ENCODE measurements at places on chromosomes 6 and 20. TPM values are rescaled to one million over a fixed set of nuclear protein-coding genes. Genes with fewer than 3 reads are reported as not detected.

DNA sequence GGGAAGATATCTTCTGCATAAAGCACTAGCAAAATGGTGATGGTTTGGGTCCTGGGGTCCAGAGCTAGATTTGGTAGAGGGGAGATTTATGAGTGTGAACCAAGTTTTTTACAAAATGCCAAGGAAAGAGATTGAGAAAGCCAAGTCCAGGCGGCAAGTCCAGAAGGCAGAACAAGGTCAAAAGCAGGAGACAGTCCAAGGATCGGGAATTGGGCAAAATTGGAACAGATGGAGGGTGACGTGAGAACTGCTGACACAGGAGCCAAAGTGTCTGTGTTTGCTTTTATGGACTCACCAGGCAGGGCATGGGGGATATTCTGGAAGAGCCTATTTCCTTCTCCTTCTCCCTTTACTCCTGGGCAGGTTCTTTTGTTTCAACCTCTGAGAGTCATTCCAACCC is 4.1 kb downstream of the NHLRC1 start:
- no peak overlapping the region for H3K27ac ChIP-seq
- no peak overlapping the region for H3K4me3 ChIP-seq
- no peaks in the 10 kb centered on the region for H3K36me3 ChIP-seq
- H3K27me3 ChIP-seq, result peaks cover 59% of the 10 kb centered on the region

DNA sequence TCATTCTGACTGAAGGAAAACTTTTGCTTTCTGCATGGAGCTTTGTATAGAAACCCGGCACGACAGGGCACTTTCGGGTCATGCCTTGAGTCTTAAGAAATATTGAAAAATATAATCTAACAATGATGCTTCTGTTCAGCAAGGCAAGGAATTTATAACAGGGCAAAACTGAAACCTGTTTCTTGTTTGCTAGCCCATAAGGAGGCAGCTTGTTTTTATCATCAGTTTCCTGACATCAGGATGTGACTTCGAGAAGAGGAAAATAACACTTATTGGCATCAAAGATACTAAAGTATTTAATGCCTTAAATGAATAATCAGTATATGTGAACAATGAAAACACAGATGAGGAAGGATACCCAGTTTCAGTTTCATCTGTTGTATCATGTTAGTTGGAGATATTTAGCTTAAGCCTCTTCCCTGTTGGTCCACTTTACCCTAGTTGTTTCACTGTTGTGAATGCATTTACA is 146.5 kb downstream of the CDKAL1 start:
- no peak overlapping the region for H3K4me3 ChIP-seq
- H3K4me1 ChIP-seq, result peaks cover 9% of the 10 kb centered on the region
- no peaks in the 10 kb centered on the region for H3K27me3 ChIP-seq
- no peak for DNase-seq
- H3K27ac ChIP-seq, result no peak overlapping the region

DNA sequence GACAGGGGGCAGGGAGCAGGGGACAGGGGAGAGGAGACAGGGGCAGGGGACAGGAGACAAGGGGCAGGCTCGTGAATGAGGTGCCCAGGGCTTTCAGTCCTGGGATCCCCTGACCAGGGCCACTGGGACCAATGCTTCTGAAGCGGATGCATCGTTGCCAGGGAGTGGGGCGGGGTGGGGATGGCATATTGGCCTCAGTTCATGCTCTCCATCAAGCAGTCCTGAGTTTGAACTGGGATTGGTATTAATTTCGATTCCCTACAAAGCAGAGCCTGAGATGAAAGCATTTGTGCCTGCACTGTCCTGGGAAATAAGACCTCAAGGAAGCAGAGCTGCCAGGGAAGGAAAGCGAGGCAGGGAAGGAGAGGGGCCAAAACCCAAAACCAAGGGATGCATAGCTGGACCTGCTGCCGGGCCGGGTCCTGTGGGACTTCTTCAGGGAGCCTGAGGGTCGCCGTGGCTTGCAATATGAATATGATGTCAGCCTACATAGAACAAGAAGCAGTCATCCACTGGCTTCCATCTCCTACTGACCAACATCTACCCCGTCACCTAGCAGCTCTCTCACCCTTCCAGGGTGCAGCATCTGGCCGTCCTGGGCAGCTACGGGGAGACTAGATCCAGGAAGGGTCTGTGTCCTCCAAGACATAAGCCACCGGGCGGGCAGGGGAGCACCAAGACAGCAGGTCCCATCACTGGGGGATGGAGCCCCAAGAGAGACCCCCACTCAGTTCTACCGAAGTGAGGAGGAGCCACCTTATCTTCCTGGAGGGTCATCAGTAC is 233.3 kb downstream of the SYNDIG1 start:
- H3K27me3 ChIP-seq, result no peaks in the 10 kb centered on the region
- no peak overlapping the region for H3K27ac ChIP-seq
- H3K4me3 ChIP-seq, result no peak overlapping the region
- H3K36me3 ChIP-seq, result no peaks in the 10 kb centered on the region
- DNase-seq, result no peak

Gene THBS2
- total RNA-seq, result not detected

Gene KCNQ5
- total RNA-seq, result 2.6 TPM

Gene LIN28B
- not detected for total RNA-seq

Gene GNRH2
- total RNA-seq, result 1.2 TPM

Measured in activated CD4-positive, alpha-beta T cell treated with anti-CD3 and anti-CD28 coated beads, Interleukin-2, amount 10 ng/mL, durations not matched to agents 7 days and 5 days (primary cell).